ENCODE measurements at places on chromosomes 7 and 10.

DNA sequence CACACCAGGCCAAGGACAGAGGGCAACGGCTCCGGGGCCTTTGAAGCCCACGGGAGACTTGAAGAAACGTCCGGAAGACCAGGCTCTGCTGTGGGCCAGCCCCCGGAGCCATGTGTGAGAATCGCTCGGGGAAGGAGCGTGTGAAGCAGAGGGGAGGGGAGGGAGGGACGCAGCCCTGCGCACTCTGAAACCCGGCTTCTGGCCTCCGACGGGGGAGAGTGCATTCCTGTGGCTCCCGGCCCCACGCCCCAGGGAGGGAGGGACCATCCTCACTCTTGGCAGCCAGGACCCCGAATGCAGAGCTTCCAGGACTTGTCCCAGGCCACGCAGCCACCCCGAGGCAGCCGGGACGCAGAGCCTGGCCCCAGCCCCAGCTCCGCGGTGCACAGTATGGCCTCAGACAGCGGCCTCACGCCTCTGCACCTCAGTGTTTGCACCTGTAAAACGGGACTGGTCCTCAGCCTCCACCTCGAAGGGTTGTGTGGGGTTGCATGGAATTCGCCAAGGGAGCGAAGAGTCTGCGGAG, 67.4 kb downstream of the PDGFA start:
- no peak for DNase-seq

DNA sequence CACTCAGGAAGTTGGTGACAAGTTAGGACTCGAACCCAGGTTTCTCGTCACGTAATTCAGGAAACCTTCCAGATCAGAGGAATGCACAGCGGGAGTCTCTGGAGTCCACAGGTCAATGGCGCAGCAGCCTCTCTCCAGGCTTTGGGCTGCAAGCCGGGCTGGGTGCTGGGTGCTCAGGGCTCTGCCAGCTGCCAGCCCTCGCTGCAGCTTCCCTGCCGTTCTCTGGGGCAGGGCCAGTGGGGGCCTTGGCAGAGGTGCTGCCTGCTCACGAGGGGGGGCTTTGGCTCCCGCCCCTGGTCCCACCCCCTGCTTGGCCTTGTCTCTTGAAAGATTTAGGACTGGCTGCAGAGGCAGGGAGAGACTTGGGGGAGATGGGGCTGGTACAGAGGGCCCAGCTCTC, at the start of gene TACR2:
TSS of gene TACR2 (minus strand) at position 224 of the 400 bp plus-strand sequence. CDS start 595 bp downstream, outside the sequence.
- DNase-seq, result no peak

DNA sequence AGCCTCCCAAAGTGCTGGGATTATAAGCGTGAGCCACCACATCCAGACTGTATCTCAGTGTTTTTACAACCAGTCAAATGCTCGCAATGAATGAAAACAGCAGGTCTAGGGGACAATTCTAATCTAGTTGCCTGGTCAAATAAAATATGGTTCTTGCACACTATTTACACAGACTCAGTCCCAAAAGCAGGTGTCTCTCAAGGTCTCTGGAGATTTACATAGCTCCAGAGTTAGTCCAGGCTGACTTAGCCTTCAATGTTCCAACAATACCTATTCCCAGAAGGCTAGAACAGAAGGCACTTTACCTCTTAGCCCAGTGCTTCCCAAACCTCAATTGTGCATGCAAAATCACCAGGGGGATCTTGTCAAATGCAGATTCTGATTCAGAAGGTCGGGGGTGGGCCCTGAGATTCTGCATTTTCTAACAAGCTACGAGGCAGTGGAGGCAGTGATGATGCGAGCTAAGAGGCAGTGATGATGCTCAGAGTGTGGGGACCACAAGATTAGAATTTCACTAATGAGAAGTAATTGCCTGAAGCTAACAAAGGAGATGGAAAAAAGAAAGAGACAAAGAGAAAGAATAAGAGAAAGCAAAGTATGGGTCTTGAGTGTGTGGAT, 6.4 kb downstream of the KIAA1549 start:
- no peak for DNase-seq

DNA sequence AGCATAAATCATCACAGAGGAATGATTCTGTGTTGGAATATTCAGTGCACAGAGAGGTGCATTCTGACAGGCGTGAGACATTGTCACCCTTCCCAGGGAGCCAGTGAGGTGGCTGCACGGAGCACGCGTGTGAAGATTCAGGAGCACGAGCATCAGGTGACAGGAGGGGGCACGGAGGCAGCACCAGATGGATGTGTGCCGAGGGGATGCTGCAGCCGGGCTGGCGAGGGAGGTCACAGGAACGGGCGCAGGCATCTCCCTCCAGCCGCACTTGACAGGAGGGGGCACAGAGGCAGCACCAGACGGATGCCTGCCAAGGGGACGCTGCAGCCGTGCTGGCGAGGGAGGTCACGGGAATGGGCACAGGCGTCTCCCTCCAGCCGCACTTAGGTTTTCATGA, 66.5 kb downstream of the DIP2C start:
- no peak for DNase-seq

DNA sequence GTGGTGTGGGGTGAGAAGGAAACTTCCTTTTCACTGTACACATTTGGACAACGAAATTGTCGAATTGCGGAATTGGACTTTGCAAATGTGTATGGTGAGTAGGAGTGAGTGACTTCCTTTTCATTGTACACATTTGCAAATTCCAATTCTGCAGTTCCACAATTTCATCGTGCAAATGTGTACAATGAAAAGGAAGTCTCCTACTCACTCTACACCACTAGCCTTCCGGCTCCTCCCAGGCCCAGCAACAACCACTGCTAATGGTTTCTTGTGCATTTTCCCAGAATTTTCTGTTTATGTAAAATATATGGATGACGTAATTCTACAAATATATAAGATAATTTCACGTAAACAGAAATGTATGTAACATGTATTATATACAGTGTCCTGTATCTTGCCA, 118.5 kb downstream of the ARL4A start:
- DNase-seq, result peak; percentile 82

GRCh38 chr10:5404208-5405041, at the start of gene TUBAL3:
TSS of gene TUBAL3 (minus strand) at chr10:5404828. CDS start at chr10:5404792, 36 bp downstream.
- no peak for DNase-seq

Measured in suppressor macrophage (primary cell).